DMS53 (cell line): ENCODE measurements at places on chromosomes 5 and 9.

GRCh38 chr5:159799701-159800100, 116.6 kb upstream of the ADRA1B start:
- no peak for DNase-seq

GRCh38 chr5:82100303-82101077, 128.7 kb downstream of the ATG10 start:
- peak; percentile 17 for DNase-seq

GRCh38 chr9:18129809-18130334, 344.1 kb upstream of the ADAMTSL1 start:
- no peak for DNase-seq

GRCh38 chr9:125744616-125745015, 2.6 kb upstream of the PBX3 start:
- DNase-seq = no peak

DNA sequence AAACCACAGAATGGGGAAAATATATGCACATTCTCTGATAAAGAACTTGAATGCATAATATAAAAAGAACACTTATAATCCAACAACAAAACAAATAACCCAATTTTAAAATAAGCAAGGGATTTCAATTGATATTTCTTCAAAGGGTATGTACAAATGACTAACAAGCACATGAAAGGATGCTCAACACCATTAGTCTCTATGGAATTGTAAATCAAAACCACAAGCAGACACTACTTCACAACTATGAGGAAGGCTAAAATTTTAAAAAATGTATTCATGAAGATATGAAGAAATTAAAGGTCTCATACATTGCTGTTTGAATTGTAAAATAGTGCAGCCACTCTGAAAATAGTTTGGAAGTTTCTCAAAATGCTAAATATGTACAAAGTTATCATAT, 78.9 kb upstream of the GAS1 start:
- no peak for DNase-seq

- no peak for DNase-seq
Measured at GRCh38 chr9:105050296-105050695, 122.3 kb upstream of the ABCA1 start.

DNA sequence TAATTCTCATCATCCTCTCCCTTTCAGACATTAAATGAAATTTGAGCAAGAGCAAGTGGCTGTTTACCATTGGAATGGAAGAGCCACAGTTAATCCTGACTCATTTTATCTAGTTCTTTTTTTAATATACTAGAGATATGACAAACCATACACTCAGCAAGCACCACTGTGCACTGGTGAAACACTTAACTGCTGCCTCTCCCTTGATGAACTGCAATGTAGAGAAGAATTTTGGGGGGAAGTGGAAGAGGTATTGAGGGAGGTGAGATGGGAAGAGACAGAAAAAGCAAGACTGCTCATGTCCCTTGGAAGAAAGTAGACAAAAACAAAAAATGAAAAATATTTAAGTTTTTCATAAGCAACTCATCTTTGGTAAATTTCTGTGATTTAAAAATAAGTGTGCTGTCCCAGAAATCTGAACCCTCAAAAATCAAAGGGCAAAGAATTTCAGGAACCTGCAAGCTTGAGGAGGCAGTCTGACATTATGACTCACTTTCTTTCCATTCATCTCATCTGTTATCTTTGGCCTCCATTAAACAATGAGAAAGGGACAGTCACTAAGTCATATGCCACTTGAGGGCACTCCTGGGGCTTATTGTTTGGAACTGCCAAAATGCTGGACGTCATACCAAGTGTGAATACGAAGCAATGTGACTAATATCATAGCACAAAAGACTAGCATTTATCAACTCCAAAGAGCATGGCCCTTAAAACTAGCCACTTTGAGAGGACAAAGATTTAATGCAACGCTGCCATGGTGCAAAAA, 566.8 kb upstream of the DMAC1 start:
- peak; percentile 64 for DNase-seq
